Activated B cell treated with CpG ODN at 0.5 μM for 24 hours (primary cell): ENCODE measurements at places on chromosomes 12 and 14.

DNA sequence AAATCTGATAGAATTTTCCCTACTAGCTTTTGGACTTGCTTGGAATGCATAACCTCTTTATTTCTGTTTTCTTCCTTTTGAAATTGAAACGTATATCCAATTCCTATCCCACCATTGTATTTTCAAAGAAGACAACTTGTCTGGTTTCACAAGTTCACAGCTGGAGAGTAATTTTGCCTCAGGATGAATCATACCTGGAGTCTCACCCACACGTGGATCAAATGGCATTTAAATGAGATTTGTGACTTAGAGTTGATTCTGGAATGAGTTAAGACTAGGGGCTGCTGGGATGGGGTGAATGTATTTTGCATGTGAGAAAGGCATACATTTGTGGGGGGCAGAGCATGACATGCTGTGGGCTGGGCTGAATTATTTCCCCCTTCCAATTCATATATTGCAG is 516.5 kb upstream of the MGAT4C start:
- DNase-seq = no peak

DNA sequence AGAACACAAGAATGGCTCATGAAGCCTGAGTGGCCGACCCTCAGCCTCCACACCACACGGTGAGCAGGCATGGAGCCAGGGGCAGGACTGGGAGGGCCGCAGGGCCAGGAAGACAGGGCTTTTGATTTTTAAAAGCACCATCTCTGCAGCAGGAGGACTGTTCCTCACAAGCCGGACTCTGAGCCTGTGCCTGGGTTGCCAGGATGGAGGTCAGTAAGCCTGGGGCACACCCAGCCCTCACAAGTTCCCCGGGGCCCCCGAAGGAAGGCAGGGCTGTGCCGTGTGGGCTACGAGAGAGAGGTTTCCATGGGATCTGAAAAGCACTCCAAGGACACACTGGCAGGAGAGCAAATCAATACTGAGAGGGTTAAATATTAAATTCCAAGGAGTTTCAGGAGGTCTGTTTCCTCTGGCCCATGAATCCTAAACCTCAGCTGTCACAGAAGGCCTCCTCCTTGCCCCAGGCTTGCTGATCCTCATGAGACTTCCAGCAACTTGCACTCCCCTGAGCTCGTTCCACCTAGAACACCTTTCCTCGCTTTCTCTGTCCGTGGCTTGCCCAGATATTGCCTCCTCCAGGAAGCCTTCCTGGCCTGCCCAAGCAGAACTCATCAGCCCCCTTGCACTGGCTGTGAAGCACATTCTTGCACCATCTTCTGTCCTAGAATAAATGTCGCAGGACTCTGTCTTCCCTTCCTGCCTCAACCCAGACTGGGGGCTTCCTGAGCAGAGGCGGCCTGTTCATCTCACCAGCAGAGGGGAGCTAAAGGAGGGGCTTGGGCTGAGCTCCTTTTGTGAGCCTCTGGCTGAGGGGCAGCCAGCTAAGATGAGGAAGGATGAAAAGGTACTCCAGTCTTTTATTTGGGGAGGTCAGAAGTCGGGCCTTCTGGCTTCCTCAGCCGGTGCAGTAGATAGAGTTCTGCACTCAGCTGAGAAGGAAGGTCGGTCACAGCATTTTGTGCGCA is 64.6 kb downstream of the CCDC88C start:
- DNase-seq = no peak

DNA sequence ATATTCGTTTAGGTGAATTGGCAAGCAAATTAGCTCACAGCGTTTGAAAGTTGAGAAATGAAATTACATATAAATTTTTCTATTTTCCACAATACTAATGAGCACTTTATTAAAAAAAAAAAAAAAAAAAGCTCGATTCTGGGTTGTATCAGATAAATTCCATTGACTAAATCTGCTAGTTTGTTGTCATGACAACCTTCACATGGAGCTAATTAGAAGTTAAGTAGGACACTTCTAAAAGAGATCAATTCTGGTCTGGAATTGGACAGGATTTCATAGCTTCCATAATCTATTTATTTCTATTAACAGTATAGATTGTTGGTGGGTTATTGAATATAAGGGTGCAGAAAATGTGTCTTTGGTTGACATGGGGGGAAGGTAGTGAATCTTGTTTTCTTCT is 85.5 kb upstream of the NEDD1 start:
- no peak for DNase-seq

- DNase-seq = no peak
These were observed 230.8 kb upstream of the NAV3 start for GRCh38 chr12:77599782-77600467.

GRCh38 chr12:116393255-116393654 is 115.8 kb upstream of the MED13L start:
- no peak for DNase-seq

DNA sequence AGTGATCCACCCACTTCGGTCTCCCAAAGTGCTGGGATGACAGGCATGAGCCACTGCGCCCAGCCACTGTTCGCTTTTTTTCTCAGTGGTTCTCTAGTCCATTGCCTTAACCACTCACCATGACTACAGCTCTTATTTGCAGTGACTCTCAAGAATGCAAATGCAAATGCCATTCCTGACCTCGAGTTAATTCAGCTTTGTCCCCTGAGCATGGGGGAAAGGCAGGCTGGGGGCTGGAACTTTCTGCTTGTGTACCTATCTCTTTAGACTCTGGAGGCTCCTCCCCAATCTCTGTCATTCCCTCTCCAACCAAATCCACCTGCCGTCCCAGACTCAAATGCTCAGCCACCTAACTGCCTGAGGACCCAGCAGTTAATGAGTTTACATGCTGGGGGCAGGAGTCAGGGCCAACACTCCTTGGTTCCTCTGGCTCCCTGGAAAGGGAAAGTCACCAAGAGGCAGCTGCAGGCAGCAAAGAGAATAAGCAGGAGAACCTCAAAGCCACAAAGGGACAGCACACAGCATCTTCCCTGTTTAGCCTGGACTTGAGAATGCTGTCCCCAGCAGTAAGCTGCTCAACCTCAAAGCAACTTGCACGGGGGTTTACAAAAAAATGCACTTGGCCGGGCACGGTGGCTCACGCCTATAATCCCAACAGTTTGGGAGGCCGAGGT is 5.3 kb upstream of the HNF1A start:
- no peak for DNase-seq

GRCh38 chr12:17478908-17479673 is 610.9 kb downstream of the RERGL start:
- no peak for DNase-seq

GRCh38 chr12:495466-495865 is 35.7 kb downstream of the B4GALNT3 start:
- no peak for DNase-seq

- no peak for DNase-seq
These were observed 14.3 kb upstream of the LRP6 start for GRCh38 chr12:12281134-12281533.

DNA sequence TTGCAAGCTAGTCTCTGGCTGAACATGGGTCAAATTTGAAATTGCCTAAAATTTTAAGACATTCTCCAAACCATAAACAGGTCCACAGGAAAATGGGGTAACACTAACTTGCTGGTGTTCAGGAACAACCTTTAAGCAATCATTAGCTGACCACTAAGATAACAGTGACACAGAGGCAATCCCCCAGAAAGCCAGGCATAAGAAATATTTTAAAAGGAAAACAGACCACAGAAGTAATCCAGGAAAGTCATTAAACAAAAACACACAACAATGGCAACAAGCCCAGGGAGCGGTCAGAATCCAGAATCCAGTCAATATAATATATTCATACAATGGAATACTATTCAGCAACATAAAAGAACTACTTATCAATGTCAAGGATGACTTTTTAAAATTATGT is 59.1 kb downstream of the LRP6 start:
- DNase-seq = no peak

DNA sequence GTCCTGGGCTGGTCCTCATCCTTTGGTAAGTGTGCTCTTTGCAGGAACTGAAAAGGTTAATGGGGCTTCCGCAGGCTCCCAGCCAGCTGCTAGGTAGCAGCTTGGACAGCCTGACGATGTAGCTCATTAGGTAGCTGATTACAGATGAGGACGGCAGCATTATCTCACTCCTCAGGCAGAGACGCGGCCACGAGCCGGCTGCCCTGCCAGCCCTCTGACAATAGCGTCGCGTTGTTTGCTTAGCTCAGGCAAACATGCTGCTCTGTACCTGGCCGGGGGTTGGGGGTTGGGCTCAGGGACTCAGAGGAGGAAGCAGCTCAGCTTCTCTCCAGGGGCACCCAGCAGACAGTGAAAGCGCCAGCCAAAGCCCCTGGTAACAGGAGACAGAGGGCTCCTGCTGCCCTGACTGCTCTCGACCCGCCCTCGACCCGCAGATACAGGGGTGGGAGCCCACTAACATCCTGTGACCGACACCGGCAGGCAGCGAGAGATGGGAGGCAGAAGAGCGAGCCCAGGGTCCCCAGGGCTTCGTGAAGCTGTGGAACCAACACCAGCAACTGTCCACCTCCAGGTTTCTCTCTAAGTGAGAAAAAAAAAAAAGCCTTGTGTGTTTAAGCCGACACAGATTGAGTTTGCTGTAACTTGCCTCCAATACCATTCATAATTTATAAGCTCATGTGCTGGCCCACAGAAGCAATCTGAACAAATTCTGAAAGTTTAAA is 53.4 kb upstream of the DLK1 start:
- DNase-seq = no peak

GRCh38 chr12:23259558-23259957 is 634.6 kb downstream of the ETNK1 start:
- DNase-seq = no peak

- no peak for DNase-seq
These were observed 105.7 kb downstream of the ZC3H14 start for GRCh38 chr14:88668448-88669116.

- no peak for DNase-seq
These were observed 11.6 kb upstream of the KCNJ8 start for GRCh38 chr12:21786041-21786531.

DNA sequence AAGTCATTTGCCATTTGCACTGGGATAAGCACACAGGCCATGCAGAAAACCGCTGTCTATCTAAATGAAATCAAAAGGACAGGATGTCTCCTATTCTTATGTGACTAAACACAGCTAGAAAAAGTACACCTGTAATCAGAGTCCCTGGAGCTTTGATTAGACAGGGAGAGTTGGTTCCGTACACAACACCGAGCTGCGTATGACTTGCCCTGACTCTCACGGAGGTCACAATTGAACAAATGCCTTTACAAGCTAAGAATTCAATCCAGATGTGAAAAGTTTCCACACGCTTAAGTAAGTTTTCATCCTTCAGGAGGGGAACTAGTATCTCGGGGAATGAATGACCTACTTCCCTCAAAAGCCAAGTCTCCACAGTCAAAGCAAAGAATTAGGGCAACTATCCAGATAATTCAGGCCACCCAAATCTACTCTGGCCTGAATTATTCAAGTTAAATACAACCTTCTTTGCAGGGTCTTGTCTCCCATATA is 67.5 kb downstream of the RTN1 start:
- no peak for DNase-seq

DNA sequence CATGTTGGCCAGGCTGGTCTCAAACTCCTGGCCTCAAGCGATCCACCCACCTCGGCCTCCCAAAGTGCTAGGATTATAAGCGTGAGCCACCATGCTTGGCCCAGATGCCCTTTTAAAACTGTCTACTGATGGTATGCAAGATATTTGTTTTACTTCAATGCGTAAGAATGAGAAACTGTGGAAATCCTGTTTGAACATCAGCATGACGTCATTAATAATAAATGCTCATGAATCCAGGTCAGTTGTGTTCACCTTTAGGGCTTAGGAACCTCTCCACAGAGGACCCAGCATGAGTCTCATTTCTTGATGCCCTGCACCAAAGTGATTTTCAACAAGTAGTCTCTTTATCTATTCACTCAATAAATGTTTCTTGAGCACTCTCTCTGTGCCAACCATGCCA is 34.5 kb upstream of the FOS start:
- DNase-seq = no peak
